ENCODE measurements at places on chromosomes 7 and 10. TPM values are rescaled to one million over a fixed set of nuclear protein-coding genes. Genes with fewer than 3 reads are reported as not detected.

The NPFFR1 gene
- total RNA-seq, result not detected

The CACNA2D1 gene
- 21.9 TPM for total RNA-seq

The ZNF117 gene
- total RNA-seq, result 2.9 TPM

The GJD4 gene
- total RNA-seq, result not detected

The TCAF2 gene
- 3.3 TPM for total RNA-seq

- H3K27ac ChIP-seq, result no peak overlapping the region
- no peaks in the 10 kb centered on the region for H3K4me1 ChIP-seq
- H3K27me3 ChIP-seq, result no peaks in the 10 kb centered on the region
- DNase-seq, result no peak
Measured at GRCh38 chr7:5363729-5364128, 59.9 kb downstream of the TNRC18 start.

GRCh38 chr10:6615971-6616370 lies 35.9 kb upstream of the PRKCQ start:
- H3K27me3 ChIP-seq, result no peaks in the 10 kb centered on the region
- no peak overlapping the region for H3K27ac ChIP-seq
- DNase-seq, result no peak
- H3K4me3 ChIP-seq, result no peak overlapping the region
- H3K36me3 ChIP-seq, result no peaks in the 10 kb centered on the region

DNA sequence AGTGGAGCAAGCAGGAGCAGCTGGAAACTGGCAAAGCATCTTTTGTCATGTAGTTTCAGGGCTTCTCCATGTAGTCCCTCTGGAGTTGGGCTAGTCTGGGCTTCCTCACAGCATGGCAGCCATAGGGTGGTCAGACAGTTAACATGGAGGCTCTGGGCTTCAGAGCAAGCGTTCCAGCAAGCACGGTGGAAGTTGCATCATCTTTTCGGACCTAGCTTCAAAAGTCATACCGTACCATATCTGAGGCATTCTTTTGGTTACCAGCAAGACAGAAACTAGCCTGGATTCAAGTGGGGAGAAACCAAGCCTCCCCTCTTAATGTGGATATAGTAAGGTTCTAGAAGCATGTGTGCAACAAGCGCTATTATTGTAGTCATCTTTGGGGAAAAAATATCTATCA lies 135.0 kb downstream of the HTR7 start:
- no peaks in the 10 kb centered on the region for H3K27me3 ChIP-seq
- H3K36me3 ChIP-seq, result no peaks in the 10 kb centered on the region
- no peak overlapping the region for H3K4me3 ChIP-seq
- no peak overlapping the region for H3K27ac ChIP-seq

DNA sequence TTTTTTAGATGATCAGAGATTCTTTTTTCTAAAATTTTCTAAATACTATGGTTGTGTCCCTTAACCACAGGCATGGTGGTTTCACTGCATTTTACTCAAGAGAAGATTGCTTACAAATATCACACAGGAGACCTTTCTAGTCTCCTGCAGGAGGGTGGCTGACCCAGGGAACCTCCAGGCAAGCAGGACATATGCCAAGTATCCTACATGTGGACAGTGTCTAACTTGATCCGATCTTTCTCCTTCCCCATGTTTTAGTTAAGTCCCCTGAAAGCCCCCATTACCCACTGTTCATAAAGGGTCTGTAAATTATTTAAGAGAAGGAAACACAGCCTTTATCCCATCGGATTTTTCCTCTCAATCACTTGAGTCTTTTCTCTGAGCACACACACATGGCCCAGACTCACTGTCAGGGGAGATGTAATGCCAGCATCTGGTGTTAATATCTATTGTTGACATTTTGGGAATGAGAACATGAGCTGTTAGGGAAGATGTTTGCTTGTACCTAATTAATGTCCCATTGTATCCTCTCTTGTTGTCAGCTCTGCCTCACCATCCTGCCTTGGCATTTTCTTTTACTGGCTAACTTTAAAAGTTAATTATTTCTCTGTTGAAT lies 755.2 kb downstream of the AUTS2 start:
- no peaks in the 10 kb centered on the region for H3K36me3 ChIP-seq
- no peak overlapping the region for H3K27ac ChIP-seq
- no peaks in the 10 kb centered on the region for H3K27me3 ChIP-seq
- H3K4me1 ChIP-seq, result no peaks in the 10 kb centered on the region
- DNase-seq, result no peak
